ENCODE measurements at places on chromosomes 4 and X. TPM values are rescaled to one million over a fixed set of nuclear protein-coding genes. Genes with fewer than 3 reads are reported as not detected.

- no peaks in the 10 kb centered on the region for H3K4me1 ChIP-seq
- H3K27me3 ChIP-seq: no peaks in the 10 kb centered on the region
- H3K4me3 ChIP-seq: no peak overlapping the region
- no peak for DNase-seq
- no peak overlapping the region for H3K27ac ChIP-seq
These were observed 103.1 kb downstream of the CHIC2 start for GRCh38 chr4:53961351-53961750.

DNA sequence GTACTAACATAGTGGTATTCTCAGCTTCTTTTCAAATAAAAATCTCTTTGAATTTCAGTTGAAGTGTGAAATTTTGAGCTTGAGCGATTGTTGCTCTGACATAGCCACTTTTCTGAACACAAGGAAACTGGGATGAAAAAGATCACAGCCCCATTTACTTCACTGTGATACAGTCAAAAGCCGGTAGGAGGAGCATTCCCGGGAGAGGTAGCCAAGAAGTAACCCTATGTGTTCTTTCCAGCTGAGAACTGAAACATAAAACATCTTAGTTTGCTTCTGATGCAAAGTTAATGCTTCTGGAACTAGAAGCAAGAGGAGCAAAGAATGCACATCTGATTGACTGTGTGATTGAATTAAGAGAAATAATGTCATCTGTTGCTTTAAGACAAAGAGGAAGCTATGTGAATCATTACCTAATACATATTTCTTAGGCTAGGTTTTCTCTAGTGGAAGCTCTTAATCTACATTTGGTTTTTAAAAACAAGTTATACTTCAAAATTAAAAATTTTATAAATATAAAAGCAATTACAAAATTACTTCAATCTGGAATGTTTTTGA lies 88.3 kb upstream of the UNC5C start:
- no peak overlapping the region for H3K27ac ChIP-seq
- no peak overlapping the region for H3K4me3 ChIP-seq
- H3K36me3 ChIP-seq: no peaks in the 10 kb centered on the region
- peaks cover 3% of the 10 kb centered on the region for H3K4me1 ChIP-seq
- DNase-seq: no peak
- H3K27me3 ChIP-seq: no peaks in the 10 kb centered on the region

GRCh38 chr4:138205531-138206233 lies 36.5 kb downstream of the SLC7A11 start:
- no peaks in the 10 kb centered on the region for H3K36me3 ChIP-seq
- no peak for DNase-seq
- no peak overlapping the region for H3K4me3 ChIP-seq
- H3K27me3 ChIP-seq: no peaks in the 10 kb centered on the region
- no peak overlapping the region for H3K27ac ChIP-seq

MTTP gene
- total RNA-seq: not detected

EGF gene
- total RNA-seq: not detected

ANK2 gene
- 0.47 TPM for total RNA-seq

TXK gene
- 60.6 TPM for total RNA-seq

DNA sequence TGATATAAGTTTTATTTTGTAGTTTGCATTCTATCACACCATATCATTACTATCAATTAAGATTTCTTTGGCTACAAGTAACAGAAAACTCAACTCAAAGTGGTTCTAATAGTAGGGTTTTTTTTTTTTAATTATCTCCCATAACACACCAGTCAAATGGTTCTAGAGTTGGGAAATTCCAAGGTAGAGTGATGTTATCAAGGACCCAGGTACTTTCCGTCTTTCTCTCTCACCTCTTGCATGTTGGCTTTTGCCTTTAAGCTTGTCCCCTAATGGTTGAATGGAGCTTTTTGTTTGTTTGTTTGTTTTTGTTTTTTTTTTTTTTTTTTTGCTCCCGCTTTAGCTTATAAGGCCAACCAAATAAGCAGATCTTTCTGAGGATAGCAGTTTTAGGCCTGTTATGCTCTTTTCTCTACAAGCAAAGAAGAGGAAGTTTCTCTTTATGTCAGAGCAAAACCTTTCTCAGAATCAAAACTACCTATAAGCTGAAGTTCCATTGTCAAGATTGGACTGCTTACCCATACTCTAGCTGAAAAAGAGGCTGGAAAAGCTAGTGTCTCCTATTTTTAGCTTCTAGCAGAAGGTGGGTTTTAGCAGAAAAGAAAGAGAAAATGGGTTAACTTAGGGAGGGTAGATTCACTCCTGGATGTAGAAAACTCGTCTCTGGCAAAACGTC lies 177.5 kb downstream of the EDA start:
- no peaks in the 10 kb centered on the region for H3K36me3 ChIP-seq
- no peak overlapping the region for H3K4me3 ChIP-seq
- no peaks in the 10 kb centered on the region for H3K27me3 ChIP-seq
- H3K27ac ChIP-seq: no peak overlapping the region

GRCh38 chrX:94492541-94492940 lies 818.5 kb downstream of the FAM133A start:
- H3K36me3 ChIP-seq: no peaks in the 10 kb centered on the region
- DNase-seq: no peak
- no peak overlapping the region for H3K27ac ChIP-seq
